ENCODE measurements at places on chromosomes 4 and X. TPM values are rescaled to one million over a fixed set of nuclear protein-coding genes. Genes with fewer than 3 reads are reported as not detected.

The BGN gene
- not detected for total RNA-seq

The UCP1 gene
- not detected for total RNA-seq

The SMARCA1 gene
- total RNA-seq = 10.1 TPM

The GLRA2 gene
- total RNA-seq = not detected

The GNRHR gene
- total RNA-seq = not detected

The TBC1D8B gene
- total RNA-seq = 15.3 TPM

The ELOVL6 gene
- 26.1 TPM for total RNA-seq

The HTR2C gene
- not detected for total RNA-seq

The NHSL2 gene
- total RNA-seq = 0.27 TPM

GRCh38 chr4:46445710-46446314, 55.9 kb upstream of the GABRA2 start:
- no peaks in the 10 kb centered on the region for H3K27me3 ChIP-seq
- no peak overlapping the region for H3K27ac ChIP-seq
- no peaks in the 10 kb centered on the region for H3K36me3 ChIP-seq
- H3K4me1 ChIP-seq = no peaks in the 10 kb centered on the region

DNA sequence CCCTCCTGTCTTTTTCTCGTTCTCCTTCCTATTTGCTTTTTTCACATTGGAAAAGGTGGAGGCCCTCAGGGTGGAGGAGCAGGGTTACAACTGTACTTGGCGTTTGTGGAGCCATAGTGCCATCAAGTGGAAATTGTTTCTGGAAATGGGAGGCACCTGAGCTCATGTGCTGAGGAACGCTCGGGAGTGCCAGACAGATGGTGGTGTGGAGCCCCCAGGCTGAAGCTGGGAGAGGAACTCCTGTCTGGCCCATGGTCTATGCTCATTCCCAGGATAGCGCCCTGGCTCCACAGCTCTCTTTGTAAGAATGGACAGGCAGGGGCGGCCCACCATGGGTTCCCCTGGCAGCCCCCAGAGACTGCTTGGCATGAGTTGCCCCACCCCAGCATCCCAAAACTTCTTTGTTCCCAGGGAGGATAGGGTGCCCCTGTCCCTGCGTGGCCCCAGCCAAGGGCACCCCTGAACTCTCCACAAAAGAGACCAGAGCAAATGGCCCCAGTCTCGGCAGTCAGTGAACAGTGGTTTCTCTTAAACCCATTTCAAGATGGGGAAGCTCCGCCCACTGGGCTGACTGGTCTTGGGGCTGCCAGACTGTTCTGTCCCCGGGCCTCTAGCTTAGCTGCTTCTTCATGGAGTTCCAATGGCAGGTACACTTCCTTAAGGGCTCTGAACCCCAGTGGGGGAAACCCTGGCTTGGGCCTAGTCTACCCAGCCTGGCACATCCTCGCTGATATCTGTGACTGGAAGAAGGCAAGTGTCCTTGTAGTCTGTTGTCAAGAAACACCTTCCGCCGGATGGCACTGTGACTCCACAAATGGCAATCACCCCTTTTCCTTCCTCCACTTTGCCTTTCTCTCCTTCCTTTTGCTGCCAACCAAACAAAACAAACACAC, 70.1 kb downstream of the NBDY start:
- no peak for DNase-seq
- no peaks in the 10 kb centered on the region for H3K36me3 ChIP-seq
- no peak overlapping the region for H3K4me3 ChIP-seq

DNA sequence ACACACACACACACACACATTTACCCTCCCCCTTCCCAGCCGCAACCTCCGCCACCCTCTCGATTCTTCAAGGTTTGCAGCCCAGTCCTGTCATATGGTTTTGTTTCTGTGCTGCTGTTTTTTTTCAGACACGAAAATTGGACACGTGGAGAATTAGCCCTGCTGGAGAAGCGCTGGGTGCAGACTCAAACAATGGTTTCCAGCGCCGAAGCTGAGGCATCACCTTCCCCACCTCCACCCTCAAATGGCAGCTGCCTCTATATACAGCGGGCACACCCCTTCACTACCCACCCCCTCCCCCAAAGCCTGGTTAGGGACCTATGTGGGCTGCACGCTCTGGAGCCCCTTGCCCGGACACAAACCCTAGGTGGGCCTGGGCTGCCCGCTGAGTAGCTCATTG, 87.9 kb downstream of the BCOR start:
- H3K4me3 ChIP-seq = no peak overlapping the region
- no peak for DNase-seq
- H3K4me1 ChIP-seq = no peaks in the 10 kb centered on the region

GRCh38 chr4:146577111-146577510, 55.4 kb upstream of the SLC10A7 start:
- H3K27me3 ChIP-seq = no peaks in the 10 kb centered on the region
- no peak overlapping the region for H3K4me3 ChIP-seq
- no peaks in the 10 kb centered on the region for H3K4me1 ChIP-seq
- DNase-seq = no peak

DNA sequence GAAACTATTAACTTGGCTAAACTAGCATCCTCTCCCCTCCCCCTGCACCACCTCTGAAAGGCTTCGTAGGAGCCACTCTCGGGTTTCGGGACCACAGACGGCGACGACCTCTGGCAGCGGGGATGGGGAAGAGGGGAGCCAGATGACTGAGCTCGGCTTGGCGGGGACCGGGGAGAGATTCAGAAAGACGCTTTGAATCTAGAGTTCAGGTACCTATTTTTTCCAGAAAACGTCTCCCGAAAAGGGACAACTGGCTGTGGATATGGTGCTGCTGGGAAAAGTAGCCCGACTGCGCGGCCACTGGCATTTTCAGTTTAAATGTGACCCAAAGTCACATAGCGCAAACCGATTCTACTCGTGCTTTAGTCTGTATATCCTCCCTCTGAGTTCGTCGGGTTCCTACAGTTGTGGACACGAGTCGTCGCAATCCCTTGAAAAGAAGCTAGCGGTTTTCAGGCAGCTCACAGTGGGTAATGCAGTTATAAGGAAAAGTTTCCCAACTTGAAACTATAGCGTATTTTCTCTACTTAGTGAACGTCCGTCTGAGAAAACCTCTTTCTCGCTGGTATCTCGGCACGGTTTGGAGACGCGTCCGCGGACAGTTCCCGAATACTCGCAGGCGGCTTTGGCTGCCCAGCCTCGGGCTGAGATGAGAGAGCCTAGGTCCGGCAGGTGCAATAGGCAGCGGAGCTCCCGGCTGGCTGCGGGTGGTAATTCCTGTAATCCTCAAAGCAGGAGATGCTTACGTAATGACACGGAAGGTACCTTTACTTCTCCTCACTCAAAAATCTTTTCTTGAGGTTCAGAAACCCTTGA, 1.3 kb downstream of the PARM1 start:
- H3K4me3 ChIP-seq = peak overlapping the region; percentile 95
- H3K27me3 ChIP-seq = peaks cover 14% of the 10 kb centered on the region
- H3K36me3 ChIP-seq = peaks cover 18% of the 10 kb centered on the region
- peak; percentile 25 for DNase-seq
- H3K27ac ChIP-seq = no peak overlapping the region

DNA sequence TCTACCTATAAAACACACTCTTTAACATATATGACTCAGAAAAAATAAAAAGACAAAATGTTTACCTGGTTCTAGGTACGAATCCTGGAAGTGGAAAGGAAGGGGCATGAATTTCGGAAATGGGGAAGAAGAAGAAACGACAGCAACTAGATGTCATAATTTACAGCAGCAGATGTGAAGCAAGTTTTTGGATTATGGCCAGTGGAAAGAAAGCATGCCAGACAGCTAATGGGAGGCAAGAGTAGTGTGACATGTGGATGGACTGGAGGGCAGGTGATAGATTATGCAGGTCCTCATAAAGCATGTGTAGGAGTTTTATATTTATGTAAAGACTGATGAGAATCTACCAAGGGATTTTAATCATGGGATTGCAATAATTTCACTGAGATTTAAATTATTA, 279.0 kb upstream of the TACR3 start:
- no peak overlapping the region for H3K4me3 ChIP-seq
- H3K27me3 ChIP-seq = no peaks in the 10 kb centered on the region
- H3K4me1 ChIP-seq = no peaks in the 10 kb centered on the region
- H3K27ac ChIP-seq = no peak overlapping the region
- H3K36me3 ChIP-seq = no peaks in the 10 kb centered on the region
- no peak for DNase-seq

DNA sequence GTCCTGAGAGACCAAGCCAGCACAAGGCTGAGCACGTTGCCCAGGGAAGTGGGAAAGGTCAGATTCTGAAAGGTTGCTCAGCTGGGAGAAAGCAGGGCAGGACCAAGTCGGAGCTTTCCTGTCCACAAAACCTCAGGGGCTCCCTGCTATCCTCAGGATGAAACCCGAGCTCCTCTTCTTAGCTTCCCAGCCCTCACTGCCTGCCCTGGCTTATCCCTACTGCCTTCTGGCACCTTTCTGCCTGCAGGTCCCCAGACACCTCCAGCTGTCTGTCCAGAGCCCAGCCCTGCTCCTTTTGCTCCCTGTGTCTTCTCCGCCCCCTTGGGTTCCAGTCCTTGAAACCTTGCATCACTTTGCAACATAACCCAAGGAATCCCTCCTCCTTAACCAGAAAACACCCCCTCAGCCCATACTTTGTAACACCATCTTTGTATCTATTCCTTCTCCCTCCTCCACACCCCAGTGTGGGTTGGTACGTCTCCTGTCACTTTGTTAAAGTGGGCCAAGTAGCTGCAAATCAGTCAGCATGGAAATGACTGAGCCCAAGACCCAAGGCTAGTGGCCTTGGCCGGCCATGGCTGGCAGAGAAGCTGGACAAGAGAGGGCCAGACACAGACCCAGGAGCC, 20.0 kb upstream of the PRRG3 start:
- no peaks in the 10 kb centered on the region for H3K4me1 ChIP-seq
- no peaks in the 10 kb centered on the region for H3K36me3 ChIP-seq
- H3K27me3 ChIP-seq = peaks cover 50% of the 10 kb centered on the region
- H3K27ac ChIP-seq = no peak overlapping the region

DNA sequence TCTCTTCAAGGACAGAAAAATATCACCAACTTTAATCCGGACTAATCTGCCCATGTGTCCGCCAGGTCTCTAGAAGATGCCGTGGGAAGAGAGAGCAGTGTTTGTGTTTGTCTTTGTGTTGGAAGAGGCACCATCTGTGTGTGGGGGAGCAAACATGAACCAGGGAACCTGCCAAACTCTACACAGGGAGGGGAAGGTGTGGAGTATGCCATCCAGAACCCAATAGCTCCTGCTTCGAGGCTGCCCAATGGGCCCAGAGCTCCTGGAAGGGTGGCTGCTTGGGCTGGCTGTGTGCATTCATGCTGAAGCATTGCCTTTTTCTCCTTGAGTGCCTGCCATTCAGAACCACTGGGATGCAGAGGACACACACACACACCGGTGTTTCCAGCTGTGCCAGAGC, 536.2 kb downstream of the MID1IP1 start:
- DNase-seq = no peak
- H3K27me3 ChIP-seq = peaks cover 39% of the 10 kb centered on the region
- H3K27ac ChIP-seq = no peak overlapping the region
- no peaks in the 10 kb centered on the region for H3K36me3 ChIP-seq

DNA sequence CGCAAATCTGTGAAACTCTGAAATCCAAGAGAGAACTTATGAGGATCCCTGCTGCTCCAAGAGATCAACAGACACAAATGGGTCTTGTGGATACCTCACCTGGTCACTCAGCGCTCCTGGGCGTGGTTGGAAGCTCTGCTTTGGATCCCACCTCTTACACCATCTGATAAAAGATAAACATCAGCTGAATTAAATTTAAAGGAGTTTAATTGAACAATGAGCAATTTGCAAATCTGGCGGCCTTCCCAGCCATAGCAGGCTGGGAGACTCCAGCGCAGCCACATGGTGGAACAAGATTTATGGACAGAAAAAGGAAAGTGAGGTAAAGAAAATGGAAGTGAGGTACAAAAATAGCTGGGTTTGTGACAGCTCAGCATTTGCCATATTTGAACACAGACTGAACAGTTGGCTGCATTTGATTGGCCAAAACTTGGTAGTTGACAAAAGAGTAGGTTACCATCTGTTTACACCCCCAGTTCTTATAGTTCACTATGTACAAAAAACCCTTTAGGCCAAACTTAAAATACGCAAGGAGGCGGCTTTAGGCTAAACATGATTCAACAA, 437.3 kb upstream of the NDST3 start:
- H3K27me3 ChIP-seq = no peaks in the 10 kb centered on the region
- no peak overlapping the region for H3K27ac ChIP-seq
- H3K4me1 ChIP-seq = no peaks in the 10 kb centered on the region
- no peak overlapping the region for H3K4me3 ChIP-seq
- no peak for DNase-seq

GRCh38 chr4:20544645-20545044, 155.6 kb upstream of the PACRGL start:
- no peaks in the 10 kb centered on the region for H3K36me3 ChIP-seq
- no peak for DNase-seq
- H3K4me1 ChIP-seq = no peaks in the 10 kb centered on the region
- H3K4me3 ChIP-seq = no peak overlapping the region

GRCh38 chr4:150164956-150165629, 86.8 kb downstream of the DCLK2 start:
- H3K27ac ChIP-seq = no peak overlapping the region
- DNase-seq = no peak
- no peaks in the 10 kb centered on the region for H3K36me3 ChIP-seq
- H3K4me3 ChIP-seq = no peak overlapping the region

- no peaks in the 10 kb centered on the region for H3K27me3 ChIP-seq
- no peak overlapping the region for H3K4me3 ChIP-seq
- no peak overlapping the region for H3K27ac ChIP-seq
- DNase-seq = no peak
- peaks cover 8% of the 10 kb centered on the region for H3K4me1 ChIP-seq
Observed at GRCh38 chrX:68396953-68397352, 36.3 kb downstream of the OPHN1 start.

GRCh38 chrX:48802089-48802904, 430 bp downstream of the HDAC6 start:
- peak overlapping the region; percentile 98 for H3K27ac ChIP-seq
- H3K36me3 ChIP-seq = peaks cover 45% of the 10 kb centered on the region
- no peaks in the 10 kb centered on the region for H3K27me3 ChIP-seq
- DNase-seq = peak; percentile 88
- H3K4me3 ChIP-seq = peak overlapping the region; percentile 95
- H3K4me1 ChIP-seq = peaks cover 18% of the 10 kb centered on the region

- H3K27me3 ChIP-seq = no peaks in the 10 kb centered on the region
- DNase-seq = no peak
Observed at GRCh38 chrX:23374291-23374690, 39.6 kb downstream of the PTCHD1 start.

GRCh38 chr4:40546969-40547788, 82.5 kb downstream of the RBM47 start:
- peaks cover 10% of the 10 kb centered on the region for H3K36me3 ChIP-seq
- H3K27me3 ChIP-seq = no peaks in the 10 kb centered on the region
- no peak overlapping the region for H3K27ac ChIP-seq
- no peak for DNase-seq

DNA sequence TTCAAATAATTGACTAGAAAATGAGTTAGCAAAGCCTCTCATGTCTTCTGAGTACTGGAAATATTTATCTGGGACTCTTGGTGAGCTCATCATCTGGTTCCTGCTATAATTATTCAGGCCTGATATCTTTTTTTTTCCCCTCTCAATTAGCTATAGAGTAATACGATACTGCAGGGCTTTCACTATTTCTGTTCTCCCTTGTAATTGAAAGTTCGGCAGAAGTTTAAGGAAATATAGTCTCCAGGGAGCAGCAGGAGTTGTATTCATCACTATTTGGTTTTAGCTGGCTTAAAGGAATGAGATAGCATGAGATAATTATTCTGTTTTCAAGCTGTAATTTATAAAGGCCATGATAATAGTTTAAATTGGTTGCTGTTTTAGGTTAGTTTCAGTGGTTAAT, 378.6 kb upstream of the EPHA5 start:
- H3K27me3 ChIP-seq = no peaks in the 10 kb centered on the region
- no peak for DNase-seq
- H3K4me3 ChIP-seq = no peak overlapping the region

- no peaks in the 10 kb centered on the region for H3K4me1 ChIP-seq
- no peak overlapping the region for H3K4me3 ChIP-seq
- H3K27ac ChIP-seq = no peak overlapping the region
- H3K36me3 ChIP-seq = no peaks in the 10 kb centered on the region
Observed at GRCh38 chrX:107549504-107549903, 78.8 kb upstream of the PRPS1 start.
